NCI-H1694 (cell line): ENCODE measurements at places on chromosomes 12 and 14.
A peak's percentile ranks its signal among the peaks of the same experiment; 100 is the strongest.

- DNase-seq: no peak
Measured at GRCh38 chr12:20411345-20411744, 43.0 kb downstream of the PDE3A start.

DNA sequence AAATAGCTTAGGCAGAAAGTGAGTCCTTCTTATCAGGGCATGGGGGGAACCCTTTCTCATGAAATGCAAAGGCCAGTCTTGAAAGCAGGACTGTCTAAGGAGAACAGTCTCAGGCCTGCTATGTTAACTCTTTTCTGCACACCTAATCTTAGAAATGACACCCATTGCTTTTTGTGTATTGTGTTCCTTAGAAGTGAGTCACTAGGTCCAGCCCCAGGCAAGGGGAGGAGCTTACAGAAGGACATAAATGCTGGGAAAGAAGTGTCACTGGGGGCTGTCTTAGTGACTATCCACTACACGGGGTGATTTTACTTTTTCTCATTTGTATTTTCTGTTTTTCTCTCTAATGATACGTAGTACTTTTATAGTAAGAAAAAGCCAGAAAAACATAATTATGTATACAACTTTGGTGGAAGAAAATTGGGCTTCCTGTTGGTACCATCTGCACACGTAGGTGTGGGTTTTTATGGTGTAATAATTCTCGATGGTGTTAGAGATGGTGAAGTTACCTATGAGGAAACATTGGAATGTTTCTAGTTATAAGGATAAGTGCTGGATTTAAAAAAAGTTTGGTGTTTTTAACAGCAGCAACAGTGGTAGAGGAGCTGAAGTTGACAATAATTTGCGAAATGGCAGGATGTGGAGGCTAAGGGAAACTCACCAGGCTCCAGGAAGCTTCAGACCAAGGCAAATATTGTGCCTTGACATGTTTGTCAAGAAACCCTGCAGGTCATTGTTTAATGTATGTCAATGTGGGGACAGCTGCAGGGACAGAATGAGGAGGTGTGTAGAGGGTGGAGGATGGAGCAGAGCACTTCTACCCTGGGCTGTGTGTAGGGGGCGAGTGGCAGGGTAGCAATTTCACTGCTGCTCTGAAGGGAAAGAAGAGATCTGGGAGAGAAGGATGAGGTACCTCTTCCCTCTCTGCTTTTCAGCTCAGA is 214.9 kb downstream of the KTN1 start:
- no peak for DNase-seq

- no peak for DNase-seq
Measured at GRCh38 chr12:89029961-89030360, 322.3 kb downstream of the DUSP6 start.

DNA sequence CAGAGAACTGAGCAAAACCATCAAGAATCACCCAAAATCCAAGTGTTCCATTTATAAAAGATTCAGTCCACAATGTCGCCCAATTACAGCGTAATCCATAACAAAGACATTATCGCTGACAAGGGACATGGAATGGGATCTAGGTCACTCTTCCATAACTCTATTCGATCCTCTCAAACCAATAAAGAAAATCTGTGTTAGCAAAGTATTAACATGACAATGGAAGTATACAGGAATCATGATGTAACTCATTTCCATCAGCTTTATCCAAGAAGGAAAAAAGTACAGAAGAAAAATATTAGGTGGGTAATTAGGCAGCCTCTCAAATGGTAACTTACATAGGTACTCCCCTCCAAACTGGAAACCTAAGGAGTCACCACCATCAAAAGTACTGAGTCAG is 4.9 kb downstream of the ZFYVE1 start:
- DNase-seq: no peak

DNA sequence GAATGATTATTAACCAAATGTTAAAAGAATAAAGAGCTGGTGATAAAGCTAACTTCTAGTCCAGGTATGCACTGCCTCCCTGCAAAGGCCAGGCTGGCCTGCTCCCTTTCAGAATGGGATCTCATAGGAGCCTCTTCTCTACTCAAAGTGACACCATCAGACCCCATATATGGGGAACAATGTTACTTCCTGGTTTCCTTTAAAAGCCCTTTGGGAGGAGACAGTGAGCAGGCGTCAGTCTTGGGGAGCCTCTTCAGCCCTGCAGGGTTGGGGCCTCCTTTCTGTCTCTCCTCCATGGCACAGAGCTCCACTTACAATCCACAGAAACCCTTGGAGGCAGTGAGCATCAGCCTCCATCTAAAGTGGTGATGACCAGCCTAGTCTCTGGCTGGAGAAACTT is 17.3 kb upstream of the GPRC5A start:
- DNase-seq: no peak

- DNase-seq: peak; percentile 59
Measured at GRCh38 chr12:123063535-123063934, 83.1 kb downstream of the ARL6IP4 start.

DNA sequence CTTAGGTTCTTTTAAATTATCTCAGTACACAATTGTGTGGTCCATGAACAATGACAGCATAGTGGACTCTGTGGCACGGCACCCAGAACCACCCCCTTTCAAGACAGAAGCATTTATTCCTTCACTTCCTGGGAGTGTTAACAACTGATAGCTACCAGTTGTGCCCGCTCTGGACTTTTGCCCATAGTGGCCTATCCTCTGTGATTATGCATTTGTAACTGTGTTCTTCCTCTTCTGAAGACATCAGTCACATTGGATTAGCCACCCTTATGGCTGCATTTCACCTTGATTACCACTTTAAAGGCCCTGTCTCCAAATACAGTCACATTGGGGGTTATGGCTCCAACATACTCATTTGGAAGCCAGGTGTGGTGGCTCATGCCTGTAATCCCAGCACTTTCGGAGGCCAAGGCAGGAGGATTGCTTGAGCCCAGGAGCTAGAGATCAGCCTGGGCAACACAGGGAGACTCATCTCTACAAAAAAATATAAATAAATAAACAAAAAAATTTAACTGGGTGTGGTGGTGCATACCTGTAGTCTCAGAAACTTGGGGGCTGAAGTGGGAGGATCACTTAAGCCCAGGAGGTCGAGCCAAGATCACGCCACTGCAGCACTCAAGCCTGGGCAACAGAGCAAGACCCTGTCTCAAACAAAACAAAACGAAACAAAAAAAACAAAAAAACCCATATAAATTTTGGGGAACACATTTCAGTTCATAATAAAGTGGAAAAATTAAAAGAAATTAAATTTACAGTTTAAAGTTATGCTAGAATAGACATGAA is 27.6 kb upstream of the PHC1 start:
- no peak for DNase-seq

- DNase-seq: peak; percentile 32
Measured at GRCh38 chr14:84432676-84433075, 1097.3 kb upstream of the FLRT2 start.

GRCh38 chr14:61332658-61333029 is 11.3 kb downstream of the PRKCH start:
- no peak for DNase-seq

- DNase-seq: no peak
Measured at GRCh38 chr12:51403159-51403558, 12.0 kb upstream of the GALNT6 start.

- no peak for DNase-seq
Measured at GRCh38 chr14:68878908-68879307, 86.0 kb upstream of the ZFP36L1 start.

- no peak for DNase-seq
Measured at GRCh38 chr12:116434155-116435011, 124.8 kb upstream of the MAP1LC3B2 start.

DNA sequence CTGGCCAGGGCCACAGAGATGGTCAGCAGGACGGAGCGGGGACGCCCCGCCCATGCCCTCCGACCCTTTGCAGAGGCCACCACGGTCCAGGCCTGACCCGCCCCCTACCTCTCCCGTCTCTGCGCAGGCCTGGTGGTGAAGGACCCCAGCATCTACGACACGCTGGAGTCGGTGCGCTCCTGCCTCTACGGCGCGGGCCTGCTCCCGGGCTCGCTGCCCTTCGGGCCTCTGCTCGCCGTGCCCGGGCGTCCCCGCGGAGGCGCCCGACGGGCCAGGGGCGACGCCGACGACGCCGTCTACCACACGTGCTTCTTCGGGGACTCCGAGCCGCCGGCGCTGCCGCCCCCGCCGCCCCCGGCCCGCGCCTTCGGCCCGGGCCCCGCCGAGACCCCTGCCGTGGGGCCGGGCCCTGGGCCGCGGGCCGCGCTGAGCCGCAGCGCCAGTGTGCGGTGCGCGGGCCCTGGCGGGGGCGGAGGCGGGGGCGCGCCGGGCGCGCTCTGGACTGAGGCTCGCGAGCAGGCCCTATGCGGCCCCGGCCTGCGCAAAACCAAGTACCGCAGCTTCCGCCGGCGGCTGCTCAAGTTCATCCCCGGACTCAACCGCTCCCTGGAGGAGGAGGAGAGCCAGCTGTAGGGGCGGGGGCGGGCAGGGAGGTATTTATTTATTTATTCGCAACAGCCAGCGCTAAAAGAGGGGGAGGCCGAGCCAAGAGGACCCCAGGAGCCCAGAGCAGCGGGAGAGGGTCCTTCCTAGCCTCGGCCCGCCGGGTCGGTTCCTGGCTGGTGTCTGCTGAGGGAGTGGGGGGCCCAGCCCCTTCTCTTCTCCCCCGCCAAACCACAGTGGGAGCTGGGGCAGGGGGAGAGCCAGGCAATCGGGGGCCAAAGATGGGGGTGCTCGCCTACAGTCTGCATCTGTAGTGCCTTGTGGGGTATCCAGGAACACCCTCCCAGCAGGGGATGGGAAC is 8.1 kb downstream of the TAMALIN start:
- no peak for DNase-seq

DNA sequence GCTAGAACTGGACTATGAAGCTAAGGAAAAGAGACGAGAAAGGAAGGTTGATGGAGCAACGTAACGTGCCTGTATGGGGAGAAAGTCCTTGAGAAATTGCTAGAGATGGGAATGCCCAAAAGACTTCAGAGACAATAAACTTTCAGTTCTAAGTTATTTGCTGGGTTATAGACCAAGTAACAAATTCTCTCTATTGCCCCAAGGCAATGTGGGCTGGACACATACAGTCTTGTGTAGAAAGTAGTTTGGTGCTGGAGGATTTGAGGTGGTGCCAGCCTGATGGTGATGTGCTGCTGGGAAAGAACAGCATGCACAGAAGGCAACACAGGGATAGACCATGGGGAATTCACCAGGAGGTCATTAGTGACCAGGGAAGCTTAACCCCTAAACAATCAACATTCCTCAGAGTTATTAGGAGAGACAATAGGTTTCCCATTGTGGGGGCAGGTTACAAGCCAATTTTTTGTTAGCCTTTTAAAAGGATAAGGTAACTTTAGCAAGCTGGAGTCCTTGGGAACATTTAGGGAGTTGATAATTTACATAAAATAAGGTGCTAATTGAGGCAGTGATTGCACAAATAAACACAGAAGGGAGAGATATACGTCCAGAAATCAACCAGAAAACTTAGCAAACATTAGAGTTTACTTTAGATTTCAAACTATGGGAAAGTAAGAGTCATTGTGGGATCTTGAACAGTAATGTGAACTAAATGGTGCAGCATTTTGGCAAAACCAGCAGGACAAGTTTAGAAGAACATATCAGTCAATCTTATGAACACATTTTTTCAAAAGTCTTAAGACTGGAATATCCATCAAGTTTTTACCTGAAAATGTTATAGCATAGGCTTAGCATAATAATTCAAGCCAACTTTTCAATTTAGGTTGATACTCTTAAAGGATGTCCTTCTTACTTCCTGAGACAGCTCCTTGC is 61.4 kb downstream of the LMNTD1 start:
- no peak for DNase-seq

- DNase-seq: peak; percentile 75
Measured at GRCh38 chr14:92959189-92959531, 36.2 kb downstream of the CHGA start.

DNA sequence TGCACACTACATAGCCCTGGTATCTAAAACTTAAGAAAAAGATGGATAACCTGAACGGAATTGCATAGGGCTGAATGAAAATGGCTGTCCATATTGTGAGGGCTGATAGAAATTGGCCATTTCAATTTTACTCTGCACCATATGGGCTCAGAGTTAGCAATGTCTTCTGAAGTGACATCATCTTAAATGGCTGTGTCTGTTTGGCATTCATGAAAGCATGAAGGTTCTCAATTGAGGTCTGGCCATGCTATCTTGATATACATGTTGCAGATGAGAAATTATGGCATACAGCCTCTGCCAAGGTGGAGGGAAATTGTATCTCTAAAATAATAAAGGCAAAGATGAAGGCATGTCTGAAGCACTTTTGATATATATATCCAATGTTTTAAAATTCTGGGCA is 226.0 kb upstream of the PDE3A start:
- peak; percentile 28 for DNase-seq

GRCh38 chr12:79000501-79000900 is 135.9 kb downstream of the SYT1 start:
- DNase-seq: no peak

DNA sequence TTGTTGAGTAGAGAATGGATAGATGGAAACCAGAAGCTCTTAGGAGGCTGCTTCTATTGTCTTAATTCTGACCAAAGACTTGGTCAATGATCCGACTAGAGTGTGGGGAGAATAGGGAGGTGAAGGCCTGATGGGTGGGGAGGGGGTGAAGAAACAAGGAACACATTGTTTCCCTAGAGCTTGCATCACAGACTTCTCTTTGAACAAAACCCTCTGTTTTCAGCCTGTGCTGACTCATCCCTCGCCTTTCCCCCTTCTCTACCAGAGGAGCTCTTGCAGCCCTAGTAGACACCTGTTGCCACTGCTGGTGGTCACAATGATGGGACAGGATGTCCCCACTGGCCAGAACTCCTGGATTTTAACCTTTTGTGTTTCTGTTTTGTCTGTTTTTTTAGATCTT is 46.8 kb upstream of the CISTR start:
- no peak for DNase-seq

GRCh38 chr12:43332977-43333640 is 218.9 kb downstream of the ADAMTS20 start:
- no peak for DNase-seq

DNA sequence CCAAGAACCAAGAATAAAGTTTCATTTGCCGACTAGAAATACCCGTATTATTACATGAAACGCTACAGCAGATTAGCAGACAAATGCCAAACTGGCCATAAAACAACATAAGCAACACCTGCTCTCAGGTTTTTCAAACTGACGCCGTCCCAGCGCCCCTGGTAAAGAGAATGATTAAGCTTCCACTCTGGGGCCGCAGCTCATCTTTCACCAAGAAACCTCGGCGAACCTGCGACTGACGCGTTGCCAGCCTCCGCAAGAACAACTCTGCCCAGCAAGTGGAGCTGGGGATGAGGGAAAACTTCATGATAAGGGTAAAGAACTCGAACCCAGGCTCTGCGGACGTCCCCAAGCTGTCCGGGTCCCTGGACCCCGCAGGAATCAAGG is 530 bp downstream of the ARL1 start:
- no peak for DNase-seq

- no peak for DNase-seq
Measured at GRCh38 chr14:99817331-99817730, 24.1 kb downstream of the EML1 start.

GRCh38 chr12:26102953-26103352 is 21.9 kb downstream of the BHLHE41 start:
- no peak for DNase-seq

- no peak for DNase-seq
Measured at GRCh38 chr12:27593266-27593665, 69.3 kb downstream of the PPFIBP1 start.

GRCh38 chr12:115259968-115260747 is 576.2 kb upstream of the TBX3 start:
- DNase-seq: no peak

- no peak for DNase-seq
Measured at GRCh38 chr14:64937171-64937820, 5.2 kb downstream of the GPX2 start.
